ENCODE measurements at places on chromosomes 6 and 20. TPM values are rescaled to one million over a fixed set of nuclear protein-coding genes. Genes with fewer than 3 reads are reported as not detected.

Gene AIF1
- total RNA-seq = not detected

Gene SH3BGRL2
- 47.0 TPM for total RNA-seq

Gene SNTA1
- total RNA-seq = 10.6 TPM

Gene GZF1
- 12.9 TPM for total RNA-seq

Gene TGM2
- 0.22 TPM for total RNA-seq

DNA sequence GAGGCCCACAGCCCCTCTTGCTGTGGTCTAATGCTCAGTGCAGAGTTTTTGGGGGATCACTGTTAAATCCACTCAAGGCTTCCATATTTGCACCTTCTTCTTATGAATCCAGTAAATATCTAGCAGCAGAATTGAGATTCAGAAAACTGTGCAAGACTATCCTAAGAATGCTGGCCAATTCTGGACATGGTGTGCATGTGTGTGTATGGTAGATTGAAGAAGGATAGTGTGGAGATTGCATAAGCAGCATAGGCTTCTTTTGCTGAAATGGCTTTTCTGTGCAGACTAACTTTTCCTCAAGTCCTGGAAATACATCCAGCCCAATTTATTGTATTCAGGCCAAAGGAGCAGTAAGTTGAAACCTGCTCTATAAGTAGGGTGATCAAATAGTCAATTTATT, 39.7 kb downstream of the FBXO9 start:
- no peaks in the 10 kb centered on the region for H3K36me3 ChIP-seq
- no peak for DNase-seq
- no peaks in the 10 kb centered on the region for H3K4me1 ChIP-seq
- no peak overlapping the region for H3K27ac ChIP-seq
- H3K4me3 ChIP-seq = no peak overlapping the region
- H3K27me3 ChIP-seq = no peaks in the 10 kb centered on the region

DNA sequence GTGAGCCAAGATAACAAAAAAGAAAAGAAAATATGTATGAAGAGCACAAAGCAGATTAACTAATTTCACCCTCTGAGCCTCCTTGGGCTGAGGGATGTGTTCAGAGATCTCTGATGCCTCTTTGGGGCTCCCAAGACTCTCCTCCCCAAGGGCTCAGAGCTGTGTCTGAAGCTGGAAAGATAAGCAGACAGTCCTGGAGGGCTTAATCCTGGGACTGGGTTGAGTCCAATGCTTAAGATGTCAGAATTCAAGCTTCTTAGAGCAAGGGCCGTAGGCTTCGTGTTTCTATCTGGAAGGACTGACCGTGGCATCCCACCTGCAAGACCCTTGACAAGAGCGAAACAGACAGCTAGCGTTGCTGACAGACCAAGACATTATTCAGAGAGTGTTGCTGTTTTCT, 229.0 kb downstream of the ZMYND8 start:
- H3K36me3 ChIP-seq = no peaks in the 10 kb centered on the region
- H3K4me3 ChIP-seq = no peak overlapping the region
- no peak overlapping the region for H3K27ac ChIP-seq
- peaks cover 32% of the 10 kb centered on the region for H3K4me1 ChIP-seq
- no peak for DNase-seq

GRCh38 chr20:19947611-19948264, 69.4 kb upstream of the NAA20 start:
- H3K4me3 ChIP-seq = no peak overlapping the region
- H3K27me3 ChIP-seq = no peaks in the 10 kb centered on the region
- H3K36me3 ChIP-seq = no peaks in the 10 kb centered on the region
- no peak overlapping the region for H3K27ac ChIP-seq

DNA sequence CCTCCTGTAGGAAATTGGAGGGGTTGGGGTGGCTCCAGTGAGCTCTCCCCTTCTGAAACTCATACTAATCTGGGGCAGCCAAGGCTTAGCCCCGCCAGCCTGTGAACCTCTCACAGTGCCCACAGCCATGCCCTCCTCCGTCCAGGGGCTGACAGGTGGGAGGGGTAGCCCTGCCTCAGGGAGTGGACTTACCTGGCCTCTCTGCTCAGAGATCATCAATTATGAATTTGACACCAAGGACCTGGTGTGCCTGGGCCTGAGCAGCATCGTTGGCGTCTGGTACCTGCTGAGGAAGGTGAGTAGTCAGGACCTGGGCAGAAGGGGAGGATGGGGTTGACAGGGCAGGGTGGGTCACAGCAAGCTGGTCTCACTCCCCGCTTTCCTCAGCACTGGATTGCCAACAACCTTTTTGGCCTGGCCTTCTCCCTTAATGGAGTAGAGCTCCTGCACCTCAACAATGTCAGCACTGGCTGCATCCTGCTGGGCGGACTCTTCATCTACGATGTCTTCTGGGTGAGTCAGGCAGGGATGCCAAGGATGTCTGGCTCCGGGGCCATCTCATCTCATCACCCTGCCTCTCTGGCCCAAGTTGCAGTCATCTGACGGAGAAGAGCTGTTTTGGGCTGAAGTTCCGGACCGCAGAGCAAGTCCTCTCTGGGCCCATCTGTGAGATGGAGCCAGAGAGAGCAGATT, 34.7 kb downstream of the HM13 start:
- H3K4me3 ChIP-seq = no peak overlapping the region
- H3K27ac ChIP-seq = no peak overlapping the region
- no peaks in the 10 kb centered on the region for H3K36me3 ChIP-seq
- DNase-seq = no peak
- H3K27me3 ChIP-seq = no peaks in the 10 kb centered on the region
- peaks cover 11% of the 10 kb centered on the region for H3K4me1 ChIP-seq

- H3K36me3 ChIP-seq = no peaks in the 10 kb centered on the region
- peaks cover 8% of the 10 kb centered on the region for H3K27me3 ChIP-seq
- H3K4me3 ChIP-seq = no peak overlapping the region
- H3K27ac ChIP-seq = no peak overlapping the region
- peaks cover 9% of the 10 kb centered on the region for H3K4me1 ChIP-seq
Measured at GRCh38 chr6:169795196-169795595, 43.8 kb downstream of the ERMARD start.

GRCh38 chr20:34155836-34156235, 43.8 kb upstream of the EIF2S2 start:
- H3K27me3 ChIP-seq = no peaks in the 10 kb centered on the region
- no peak overlapping the region for H3K27ac ChIP-seq
- H3K36me3 ChIP-seq = no peaks in the 10 kb centered on the region
- no peak for DNase-seq
- no peak overlapping the region for H3K4me3 ChIP-seq

DNA sequence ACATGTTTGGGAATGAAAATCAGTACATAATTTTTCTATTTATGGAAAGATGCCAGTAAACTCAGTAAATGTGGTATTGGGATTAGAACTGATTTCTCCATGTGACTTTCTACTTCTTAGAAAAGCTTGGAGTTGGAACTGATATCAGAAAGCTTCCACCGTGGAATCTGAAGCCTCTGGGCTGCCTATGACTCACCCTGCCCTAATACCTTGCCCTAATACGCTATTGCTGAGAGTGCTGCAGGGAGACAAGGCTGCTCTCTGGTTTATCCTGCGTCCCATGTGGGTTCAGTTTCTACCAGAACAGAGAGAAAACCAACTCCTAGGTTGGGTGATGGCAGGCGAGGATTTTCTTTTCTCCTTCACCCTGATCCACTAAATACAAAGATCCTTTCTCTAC, 3.3 kb upstream of the STMND1 start:
- no peak overlapping the region for H3K4me3 ChIP-seq
- H3K27ac ChIP-seq = no peak overlapping the region
- peaks cover 47% of the 10 kb centered on the region for H3K27me3 ChIP-seq

GRCh38 chr6:144405163-144405562, 120.0 kb downstream of the UTRN start:
- no peaks in the 10 kb centered on the region for H3K36me3 ChIP-seq
- no peak for DNase-seq
- H3K4me1 ChIP-seq = no peaks in the 10 kb centered on the region

DNA sequence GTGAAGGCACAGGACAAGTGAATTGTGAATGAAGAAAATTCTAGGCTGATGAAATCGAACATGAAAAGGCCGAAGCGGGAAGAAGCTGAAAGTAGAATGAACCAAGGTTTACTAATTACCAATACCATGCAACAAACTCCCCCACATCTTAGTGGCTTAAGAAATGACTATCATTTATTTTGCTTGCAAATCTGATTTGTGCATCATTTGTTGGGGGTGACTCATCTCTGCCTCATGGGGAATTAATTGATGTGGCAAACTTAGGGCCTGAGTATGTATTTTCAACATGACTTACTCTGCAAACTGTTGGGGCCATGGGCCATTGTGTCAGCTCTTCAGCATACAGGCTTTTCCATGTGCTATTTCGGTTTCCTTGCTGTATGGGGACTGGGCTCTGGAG, 26.8 kb downstream of the PPP1R14C start:
- no peak for DNase-seq
- H3K4me3 ChIP-seq = no peak overlapping the region
- H3K27me3 ChIP-seq = no peaks in the 10 kb centered on the region
- H3K36me3 ChIP-seq = no peaks in the 10 kb centered on the region
- H3K4me1 ChIP-seq = no peaks in the 10 kb centered on the region

- H3K4me1 ChIP-seq = peaks cover 15% of the 10 kb centered on the region
- peaks cover 8% of the 10 kb centered on the region for H3K27me3 ChIP-seq
- DNase-seq = no peak
- H3K36me3 ChIP-seq = no peaks in the 10 kb centered on the region
- no peak overlapping the region for H3K4me3 ChIP-seq
Measured at GRCh38 chr6:143949535-143949934, 58.5 kb downstream of the PLAGL1 start.

- no peak overlapping the region for H3K4me3 ChIP-seq
- DNase-seq = peak; percentile 4
- no peaks in the 10 kb centered on the region for H3K27me3 ChIP-seq
Measured at GRCh38 chr6:137811121-137811915, 55.7 kb upstream of the TNFAIP3 start.

DNA sequence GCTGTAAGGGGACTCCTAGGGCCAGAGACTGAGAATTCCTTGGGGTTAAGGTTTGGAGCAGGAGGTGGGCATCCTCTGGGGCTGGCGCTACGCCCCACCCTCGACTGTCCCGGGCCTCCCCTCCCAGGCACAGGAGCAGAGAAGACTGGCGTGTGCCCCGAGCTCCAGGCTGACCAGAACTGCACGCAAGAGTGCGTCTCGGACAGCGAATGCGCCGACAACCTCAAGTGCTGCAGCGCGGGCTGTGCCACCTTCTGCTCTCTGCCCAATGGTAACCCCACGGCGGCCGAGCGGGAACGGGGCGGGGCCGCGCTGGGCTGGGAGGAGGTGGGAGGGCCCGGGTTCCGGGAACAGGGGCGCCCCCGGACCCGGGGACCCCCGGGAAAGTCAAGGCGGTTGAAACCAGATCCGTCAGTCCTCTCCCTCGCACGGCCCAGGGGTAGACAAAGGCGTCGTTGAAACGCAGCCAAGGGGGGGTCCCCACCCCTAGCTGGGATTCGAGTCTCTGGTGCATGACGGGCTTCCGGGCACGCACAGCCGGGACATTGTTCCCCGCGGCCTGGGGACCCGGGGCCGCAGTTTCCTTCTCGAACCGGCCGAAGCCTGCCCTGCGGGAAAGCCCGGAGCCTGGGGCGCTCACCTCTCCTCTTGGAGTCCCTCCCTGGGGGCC, 844 bp downstream of the WFDC2 start:
- H3K27ac ChIP-seq = no peak overlapping the region
- peak overlapping the region; percentile 54 for H3K4me3 ChIP-seq
- peak; percentile 65 for DNase-seq

- H3K36me3 ChIP-seq = peaks cover 8% of the 10 kb centered on the region
- no peak for DNase-seq
- H3K27me3 ChIP-seq = no peaks in the 10 kb centered on the region
- no peak overlapping the region for H3K27ac ChIP-seq
- no peaks in the 10 kb centered on the region for H3K4me1 ChIP-seq
- no peak overlapping the region for H3K4me3 ChIP-seq
Measured at GRCh38 chr6:70738028-70738427, 70.3 kb downstream of the SMAP1 start.

DNA sequence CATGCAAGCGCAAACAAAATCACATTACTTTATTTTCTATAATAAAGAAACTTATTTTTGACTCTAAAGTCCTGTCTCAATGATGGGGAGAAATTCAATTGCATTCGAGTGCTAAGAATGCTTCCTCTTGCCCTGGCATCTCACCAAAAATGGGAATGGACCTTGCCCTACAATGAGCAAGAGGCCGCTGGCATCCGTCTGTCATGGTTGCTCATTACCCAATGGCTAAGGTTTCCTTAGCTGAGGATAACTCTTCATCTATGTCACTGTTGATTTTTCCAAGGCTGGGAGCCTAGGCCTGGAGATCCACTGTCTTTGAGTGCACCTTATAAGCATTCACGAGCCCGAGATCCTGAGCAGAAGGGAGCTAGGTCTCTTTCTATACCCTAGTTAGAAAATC, 471.3 kb upstream of the NRSN1 start:
- peaks cover 20% of the 10 kb centered on the region for H3K4me1 ChIP-seq
- no peaks in the 10 kb centered on the region for H3K36me3 ChIP-seq
- no peak overlapping the region for H3K4me3 ChIP-seq

GRCh38 chr6:2517855-2518473, 232.8 kb downstream of the MYLK4 start:
- H3K4me3 ChIP-seq = no peak overlapping the region
- H3K27me3 ChIP-seq = no peaks in the 10 kb centered on the region
- H3K4me1 ChIP-seq = no peaks in the 10 kb centered on the region
- no peak for DNase-seq
- no peaks in the 10 kb centered on the region for H3K36me3 ChIP-seq

DNA sequence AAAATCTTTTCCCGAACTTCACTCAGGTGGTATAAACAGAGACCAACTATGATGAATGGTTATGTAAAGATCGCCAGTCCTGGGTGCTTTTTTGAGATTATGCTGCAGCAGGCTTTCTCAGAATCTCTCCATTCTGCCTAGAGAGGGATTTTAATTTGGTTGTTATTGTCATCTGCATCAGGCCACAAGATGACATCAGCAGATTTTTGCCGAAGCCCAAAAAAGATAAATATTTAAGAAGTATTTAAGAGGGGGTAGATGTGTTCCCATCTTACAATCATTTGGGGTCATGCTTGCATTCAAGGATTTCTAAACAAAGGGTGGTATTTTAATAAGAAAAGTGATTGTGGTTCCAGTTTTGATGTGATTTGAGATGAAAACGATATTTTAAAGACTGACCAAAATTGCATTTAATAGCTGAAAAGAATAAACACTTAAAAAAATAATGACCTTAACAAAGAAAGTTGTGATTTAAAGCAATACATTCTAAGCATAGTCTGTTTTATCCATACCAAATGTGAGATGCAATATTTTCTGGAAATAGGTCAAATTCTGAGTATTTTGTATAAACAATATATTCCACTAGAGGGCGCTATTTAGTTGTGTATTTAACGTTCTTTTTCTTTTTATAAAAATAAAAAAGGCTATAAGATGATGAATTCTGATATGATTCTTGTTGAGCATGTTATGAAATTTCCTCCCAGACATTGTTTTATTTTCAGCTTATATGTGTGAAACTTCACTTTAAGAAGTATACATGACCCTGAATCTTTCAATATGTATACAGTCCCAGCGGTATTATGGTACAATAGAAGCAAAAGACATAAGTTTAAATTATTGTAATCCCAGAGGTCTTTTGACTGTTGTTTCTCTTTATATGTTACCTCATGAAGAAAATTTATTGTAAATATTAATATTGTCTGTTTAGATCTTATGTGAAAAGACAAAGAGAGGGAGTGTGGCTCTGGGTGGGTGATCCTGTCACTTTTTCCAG, 51.0 kb upstream of the ZFP64 start:
- no peak overlapping the region for H3K4me3 ChIP-seq
- no peaks in the 10 kb centered on the region for H3K27me3 ChIP-seq
- H3K4me1 ChIP-seq = no peaks in the 10 kb centered on the region
- no peaks in the 10 kb centered on the region for H3K36me3 ChIP-seq

GRCh38 chr6:136600818-136601217, 50.6 kb upstream of the MAP7 start:
- H3K36me3 ChIP-seq = no peaks in the 10 kb centered on the region
- H3K27me3 ChIP-seq = no peaks in the 10 kb centered on the region
- DNase-seq = no peak
- no peaks in the 10 kb centered on the region for H3K4me1 ChIP-seq
- H3K4me3 ChIP-seq = no peak overlapping the region

Measured in neural progenitor cell (in vitro differentiated cells).